ENCODE measurements at places on chromosomes 11 and 22. TPM values are rescaled to one million over a fixed set of nuclear protein-coding genes. Genes with fewer than 3 reads are reported as not detected.

DNA sequence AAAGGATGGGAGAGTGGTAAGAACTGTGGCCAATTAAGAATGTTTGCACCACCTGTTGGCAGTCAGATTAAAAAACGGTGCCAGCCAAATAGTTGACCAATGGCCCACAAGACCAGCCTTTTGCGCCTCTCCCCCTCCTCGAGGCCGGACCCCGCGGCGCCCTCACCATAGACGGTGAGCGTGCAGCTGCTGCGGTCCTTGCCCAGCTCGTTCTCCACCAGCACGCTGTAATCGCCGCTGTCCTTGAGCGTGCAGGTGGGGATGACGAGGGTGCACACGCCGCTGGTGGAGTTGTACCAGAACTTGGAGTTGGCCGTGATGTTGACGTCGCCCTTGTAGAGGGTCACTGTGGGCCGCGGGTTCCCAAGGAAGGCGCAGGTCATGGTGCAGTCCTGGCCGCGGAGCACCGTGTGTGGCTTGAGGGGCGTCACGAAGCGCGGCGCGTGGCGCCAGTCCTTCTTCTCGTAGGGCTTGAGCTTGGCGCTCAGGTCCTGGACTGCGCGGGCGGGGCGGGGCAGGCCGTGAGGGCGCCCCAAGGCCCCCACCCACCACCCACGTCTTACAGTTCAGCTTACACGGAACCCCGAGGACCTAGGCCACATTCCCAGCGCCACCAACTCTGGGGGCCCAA, 7.2 kb downstream of the TMEM86A start:
- DNase-seq = peak; percentile 27

DNA sequence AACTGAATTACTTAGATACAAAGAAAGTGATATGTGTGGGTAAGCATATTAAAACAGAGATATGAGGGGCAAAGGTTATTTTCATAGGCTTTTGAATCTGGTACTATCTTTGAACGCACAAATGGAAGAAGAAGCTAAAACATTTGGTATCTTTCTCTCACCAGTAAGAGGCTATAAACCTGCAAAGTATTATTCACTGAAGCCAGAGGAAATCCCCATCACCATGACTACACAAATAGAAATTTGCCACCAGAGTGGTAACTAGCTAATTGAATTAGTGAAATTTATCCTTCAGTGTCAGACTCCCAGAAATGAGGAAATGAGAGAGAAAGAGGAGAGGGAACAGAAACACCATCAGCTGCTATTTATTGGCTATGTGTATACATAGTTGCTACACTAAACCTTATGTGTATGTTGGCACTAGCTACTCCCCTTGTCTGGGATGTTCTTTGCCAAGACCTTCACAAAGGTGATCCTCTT, 503.4 kb downstream of the DLG2 start:
- DNase-seq = no peak

Gene CABP7
- polyA plus RNA-seq = 1.6 TPM

DNA sequence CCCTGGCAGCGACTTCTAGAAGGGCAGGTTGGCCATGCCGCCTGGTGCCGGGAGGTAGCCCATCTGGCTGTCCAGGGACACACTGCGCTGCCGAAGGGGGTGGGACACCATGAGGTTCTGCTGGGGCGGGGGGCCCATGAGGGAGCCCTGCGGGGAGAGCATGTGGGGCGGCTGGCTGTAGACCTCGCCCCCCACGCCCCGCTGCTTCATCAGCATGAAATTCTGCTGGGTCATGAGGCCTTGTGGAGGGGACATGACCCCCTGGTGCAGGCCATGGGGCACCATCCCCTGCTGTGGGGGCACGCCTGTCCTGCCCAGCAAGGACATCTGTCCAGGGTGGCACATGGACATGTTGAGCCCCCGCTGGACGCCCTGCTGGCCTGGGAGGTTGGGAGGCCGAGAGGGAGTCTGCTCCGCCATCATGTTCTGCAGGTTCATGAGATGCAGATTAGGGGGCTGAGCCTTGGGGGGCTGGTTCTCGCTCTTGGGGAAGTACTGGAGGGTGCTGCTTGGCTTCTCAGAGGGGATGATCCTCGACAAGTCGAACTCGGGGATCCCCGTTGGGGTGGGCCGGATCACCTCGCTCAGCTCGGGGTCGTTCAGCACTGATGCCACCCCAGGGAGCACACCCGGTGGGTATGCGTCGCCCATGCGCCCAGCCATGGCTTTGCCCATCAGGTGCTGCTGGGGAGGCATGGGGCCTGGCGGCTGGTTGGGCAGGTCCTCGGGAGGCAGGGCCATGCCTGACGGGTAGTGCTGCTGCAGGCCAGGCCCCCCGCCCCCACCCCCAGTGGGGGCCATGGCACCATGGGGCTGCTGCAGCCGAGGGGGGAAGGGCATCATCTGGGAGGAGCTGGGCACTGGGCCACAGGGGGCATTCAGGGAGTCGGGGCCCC, 15.0 kb downstream of the CXCR5 start:
- no peak for DNase-seq

Gene VSIG10L2
- not detected for polyA plus RNA-seq

GRCh38 chr11:7534042-7534378, 20.2 kb downstream of the PPFIBP2 start:
- no peak for DNase-seq

DNA sequence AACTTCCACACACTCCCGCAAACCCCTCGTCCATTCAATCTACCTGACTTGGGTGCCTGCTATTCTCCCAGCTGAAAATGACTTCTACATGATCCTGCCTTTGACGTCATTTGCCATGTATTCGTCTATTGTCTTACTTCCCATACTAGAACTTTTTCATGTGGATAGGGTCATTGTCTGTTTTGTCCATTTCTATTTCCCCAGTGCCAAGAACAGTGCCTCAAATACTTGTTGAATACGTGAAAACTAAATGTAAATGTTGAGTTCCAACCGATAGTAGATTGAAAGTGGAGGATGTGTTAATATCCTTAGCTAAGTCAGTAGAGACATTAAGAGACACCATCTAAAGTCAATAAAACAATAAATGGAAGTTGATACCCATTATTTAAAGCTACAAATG, 935 bp downstream of the TRIM68 start:
- no peak for DNase-seq

Gene TBX10
- not detected for polyA plus RNA-seq

Gene DDI1
- polyA plus RNA-seq = 49.4 TPM

DNA sequence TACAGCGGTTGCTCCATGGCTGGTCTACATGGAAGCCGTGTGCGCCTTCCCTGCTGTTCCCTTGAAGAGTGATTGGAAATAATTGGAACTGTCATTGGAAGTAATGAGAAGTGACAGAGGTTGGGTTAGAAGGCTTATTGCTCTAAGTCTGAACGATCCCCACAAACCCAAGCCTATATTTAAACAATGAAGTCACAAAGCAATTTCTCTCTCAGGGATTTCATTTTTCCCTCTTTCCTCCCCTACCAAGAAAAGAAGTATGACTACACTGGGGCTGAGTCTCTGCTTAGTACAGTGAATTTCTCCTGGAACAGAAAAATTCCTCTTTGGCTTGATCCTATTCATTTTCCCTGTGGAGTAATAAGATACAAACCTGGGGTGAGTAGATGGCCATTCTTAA, 7.8 kb downstream of the CLMP start:
- no peak for DNase-seq

Measured in testis (tissue), 5 donors.